ENCODE measurements at places on chromosomes 4 and X.

GRCh38 chr4:93835929-93836328 is 7.4 kb downstream of the ATOH1 start:
- DNase-seq = no peak

DNA sequence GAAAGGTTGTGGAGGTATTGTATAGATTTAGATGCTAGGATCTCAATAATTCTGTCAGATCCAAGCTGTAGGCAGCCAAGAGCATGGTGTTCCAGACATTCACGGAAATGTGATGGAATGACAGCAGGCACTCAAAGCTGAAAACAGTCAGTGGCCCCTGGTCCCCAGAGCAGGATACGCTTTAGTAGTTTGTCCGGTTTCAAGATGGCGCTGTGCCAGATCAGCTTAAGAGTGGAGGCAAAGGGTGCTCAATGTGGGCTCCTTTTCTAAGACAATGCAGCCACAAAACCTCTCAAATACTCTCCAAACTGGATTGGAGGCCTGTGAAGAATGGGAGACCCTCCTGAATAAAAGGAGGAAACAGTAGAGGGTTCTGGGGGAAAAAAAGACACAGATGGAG is 291.2 kb upstream of the HS3ST1 start:
- DNase-seq = no peak

DNA sequence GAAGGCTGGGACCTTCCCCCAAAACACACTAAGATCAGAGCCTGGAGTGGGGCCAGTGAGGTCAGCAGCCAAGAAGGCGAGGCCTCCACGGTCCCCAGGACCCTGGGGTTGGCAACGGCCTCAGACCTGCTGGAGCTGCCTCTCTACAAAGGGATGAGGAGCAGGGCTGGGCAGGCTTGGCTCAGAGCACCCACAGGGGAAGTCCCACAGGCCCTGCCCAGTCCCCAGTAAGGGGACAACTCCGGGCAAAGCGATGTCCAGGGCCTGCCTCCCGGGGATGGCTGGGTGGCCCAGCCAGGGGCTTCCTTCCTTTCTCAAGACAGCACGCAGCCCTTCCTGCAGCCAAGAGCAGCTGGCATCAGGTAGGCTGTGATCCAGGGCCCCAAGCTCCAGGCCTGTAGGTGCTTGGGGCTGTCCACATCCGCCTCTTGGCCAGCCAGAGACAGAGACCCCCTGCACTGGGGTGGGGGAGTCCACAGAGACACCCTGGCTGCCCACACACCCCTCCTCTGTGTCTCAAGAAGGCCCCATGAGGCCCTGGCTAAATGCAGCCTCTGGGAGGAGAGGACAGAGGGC is 5.7 kb downstream of the MXD4 start:
- DNase-seq = no peak

DNA sequence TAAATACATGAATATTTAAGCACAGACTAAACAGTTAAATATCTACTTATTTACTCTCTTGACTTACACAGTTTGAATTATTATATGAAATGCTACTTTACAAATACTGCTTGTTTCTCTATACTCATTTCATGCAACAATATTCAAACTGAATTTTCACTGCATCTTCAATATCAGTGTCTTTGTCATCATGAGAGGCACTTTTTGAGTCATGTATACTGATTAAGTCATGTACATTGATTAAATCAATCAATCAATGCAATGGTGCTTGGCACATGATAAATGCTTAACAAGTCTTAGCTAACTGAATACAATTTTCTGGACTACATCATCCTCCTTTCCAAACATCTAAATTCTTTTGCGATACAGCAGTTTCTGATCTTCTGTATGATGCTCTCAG is 67.1 kb downstream of the CHM start:
- no peak for DNase-seq

DNA sequence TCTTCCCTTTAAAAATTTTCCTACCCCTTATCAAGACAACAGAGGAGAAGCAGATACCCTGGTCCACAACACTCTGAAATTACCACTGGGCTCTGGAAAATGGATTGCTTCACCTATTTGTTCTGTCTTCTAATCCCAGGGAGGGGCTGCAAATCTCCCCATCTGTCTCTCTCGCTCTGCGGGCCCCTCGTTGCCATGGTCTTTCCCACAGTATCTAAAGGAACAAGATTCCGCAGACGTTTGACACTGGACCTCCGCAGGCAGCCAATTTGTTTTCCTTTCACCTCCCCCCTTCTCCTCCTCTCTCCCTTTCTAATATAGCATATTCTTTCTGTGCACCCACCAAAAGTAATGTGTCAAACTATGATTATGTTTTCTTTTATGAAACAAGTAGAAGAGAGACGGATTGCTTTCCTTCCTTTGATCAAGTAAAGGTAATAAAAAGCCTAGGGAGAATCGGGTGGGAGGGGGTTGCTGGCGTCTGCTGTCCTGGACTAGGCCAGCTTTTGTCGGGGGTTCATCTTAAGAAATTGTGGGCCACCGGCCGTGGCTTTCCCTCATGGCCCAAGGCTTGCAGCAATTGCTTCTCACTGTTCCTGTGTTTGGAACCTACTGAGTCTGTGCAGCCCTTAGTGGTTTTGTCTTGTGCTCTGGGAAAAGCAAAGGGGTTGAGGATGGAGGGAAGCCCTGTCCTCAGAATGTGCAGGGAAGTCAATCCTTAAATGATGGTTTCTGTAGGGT is 81.0 kb downstream of the MGST2 start:
- no peak for DNase-seq

DNA sequence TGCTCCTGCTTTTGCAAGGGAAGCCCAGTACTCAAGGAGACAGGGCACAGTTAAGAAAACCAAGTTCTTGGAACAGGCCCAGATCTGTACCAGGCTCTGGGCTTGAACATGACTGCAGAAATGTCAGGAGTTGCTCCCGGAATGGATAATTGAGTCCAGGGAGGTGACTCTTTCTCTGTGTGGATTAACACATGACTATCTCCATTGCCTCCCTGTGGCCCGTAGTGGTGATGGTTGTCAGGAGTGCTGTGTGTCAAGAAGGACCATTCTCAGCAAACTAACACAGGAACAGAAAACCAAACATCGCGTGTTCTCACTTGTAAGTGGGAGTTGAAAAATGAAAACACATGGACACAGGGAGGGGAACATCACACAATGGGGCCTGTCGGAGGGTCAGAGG is 39.9 kb downstream of the CCKAR start:
- no peak for DNase-seq

GRCh38 chrX:49188468-49189076 is 2.4 kb upstream of the PRICKLE3 start:
- no peak for DNase-seq

DNA sequence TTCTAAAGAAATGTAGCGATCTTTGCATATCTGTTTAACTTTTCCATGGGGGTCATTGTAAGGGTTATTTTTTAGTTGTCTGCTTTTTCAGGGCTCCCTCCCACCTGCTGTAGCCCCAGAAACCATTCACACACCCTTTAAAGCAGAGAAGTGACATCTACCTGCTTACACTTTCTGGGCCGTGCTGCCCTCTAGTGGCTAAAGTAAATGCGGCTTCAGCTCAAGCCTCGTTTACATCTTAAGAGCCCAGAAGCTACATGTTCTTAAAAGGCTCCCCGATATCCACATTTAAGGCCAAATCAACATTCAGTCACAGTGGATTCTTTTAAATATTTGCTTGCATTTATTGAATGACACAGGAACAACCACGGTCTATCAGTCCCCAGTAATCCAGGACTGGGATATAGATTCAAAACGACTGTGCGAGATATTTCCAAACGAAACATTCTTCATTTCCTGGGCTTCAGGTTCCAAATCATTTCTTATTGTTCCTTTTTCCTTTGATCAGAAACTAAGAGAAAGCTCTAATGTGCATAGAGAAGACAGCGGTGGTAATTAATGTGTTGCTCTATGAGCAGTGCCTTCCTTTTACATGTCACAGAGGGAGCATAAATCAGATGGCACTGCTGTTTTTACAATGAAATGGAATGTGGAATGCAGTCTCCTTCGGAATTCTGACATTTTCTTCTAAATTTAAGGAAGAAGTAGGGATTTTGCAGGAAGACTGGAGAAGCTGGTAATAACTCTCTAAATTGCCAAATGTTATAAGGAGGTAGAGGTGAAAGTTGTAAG is 119.9 kb downstream of the RASGEF1B start:
- DNase-seq = peak; percentile 42

- DNase-seq = no peak
Observed at GRCh38 chr4:25367877-25368276, 9.2 kb upstream of the ANAPC4 start.

DNA sequence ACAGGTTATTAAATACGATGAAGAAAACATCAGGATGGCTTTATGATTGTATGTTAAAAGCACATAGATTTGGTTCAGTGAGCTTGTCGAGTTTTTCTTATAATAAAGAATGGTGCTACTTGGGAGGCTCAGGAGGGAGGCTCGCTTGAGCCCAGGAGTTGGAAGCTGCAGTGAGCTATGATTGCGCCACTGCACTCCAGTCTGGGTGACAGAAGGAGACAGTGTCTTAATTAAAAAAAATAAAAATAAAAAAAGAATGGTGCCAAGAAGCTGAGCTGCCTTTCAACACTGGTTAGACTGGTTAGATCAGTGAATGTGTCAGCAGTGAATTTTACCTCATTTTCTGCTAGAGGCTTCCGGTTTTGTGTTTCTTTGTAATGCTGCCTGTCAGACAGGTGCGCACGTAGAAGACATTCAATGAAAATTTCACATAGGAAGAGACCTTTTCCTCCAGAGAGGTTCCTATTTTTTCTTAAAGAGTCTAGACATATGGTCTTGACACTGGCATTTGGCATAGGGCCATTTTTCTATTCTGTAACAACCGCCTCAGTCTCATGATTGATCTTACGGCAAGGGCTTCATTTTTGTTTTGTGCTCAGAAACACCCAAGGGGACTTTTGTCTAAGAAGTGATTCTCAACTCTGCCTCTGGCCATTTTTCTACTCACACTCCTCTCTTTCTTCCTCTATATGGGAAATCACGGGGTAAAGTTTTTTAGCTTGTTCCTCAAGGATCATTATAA is 15.0 kb upstream of the ARSF start:
- no peak for DNase-seq

DNA sequence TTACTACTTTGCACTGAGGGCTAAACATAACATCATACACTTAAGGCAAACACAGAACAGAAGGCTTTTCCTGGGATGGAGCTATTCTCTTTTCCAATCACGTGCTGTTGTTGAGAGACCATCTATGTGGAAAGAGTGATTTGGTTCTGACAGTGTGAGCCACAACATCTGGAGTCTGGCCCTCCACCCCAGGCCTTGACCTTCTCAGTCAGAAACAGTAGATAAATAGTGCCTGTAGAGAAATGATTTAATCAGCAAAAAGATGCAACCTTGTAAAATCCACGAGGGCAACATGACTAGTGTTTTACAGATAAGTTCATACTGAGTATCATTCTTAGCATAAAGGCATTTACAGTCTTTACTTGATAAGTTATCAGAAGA is 10.8 kb upstream of the SFRP2 start:
- DNase-seq = no peak

GRCh38 chrX:134776342-134776741 is 118.1 kb upstream of the PLAC1 start:
- DNase-seq = no peak

DNA sequence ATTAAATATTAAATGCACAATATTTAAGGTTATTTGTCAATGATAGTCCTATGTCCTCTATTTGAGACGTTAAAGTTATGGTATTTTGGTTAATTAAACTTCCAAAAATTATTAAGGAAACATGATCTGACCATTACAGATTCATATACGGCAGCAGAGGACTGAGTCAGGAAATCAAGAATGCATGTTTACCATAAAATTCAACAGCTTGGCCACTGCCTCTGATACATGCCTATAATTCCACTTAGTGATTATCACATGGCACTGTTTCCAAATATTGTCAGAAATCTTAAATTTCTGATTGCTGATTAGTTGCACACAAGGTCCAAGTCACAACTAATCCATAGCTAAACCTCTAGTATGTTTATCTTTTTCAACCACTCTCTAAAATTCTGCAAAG is 232.2 kb upstream of the UGT8 start:
- no peak for DNase-seq

DNA sequence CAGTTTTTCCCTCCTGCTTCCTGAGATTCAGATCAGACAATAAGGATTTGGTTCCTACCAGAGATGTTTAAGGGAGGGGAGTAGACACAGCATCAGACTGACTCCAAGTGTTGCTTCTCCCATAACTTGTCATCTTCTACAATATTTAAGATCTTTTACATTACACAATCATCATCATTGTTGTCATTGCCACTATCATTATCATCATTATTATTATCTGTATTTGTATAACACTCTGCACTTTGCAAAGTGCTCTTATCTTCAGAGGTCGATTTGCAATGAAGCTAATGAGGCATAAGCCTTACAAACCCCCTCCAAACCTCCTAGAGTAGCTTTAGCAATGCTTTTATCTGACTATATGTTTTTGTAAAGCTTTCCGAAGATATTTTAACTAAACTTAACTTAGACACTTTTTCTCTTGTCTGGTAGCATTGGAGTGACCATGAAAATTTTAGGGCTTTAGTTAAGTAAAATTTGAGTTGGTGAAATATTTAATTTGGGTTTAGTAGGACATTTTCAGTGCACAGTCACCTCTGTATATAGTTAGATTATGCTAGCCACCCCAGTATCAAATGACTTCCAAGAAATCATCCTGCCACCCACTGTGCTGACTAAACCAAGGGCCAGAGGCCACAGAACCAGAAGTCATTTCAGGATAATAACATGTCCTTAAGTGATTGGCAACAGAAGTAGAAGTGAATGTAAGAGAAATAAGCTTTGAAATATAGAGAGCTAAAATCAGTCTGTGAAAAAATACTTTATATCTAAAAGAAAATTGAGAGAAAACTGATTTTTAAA is 124.2 kb upstream of the NRK start:
- no peak for DNase-seq

- no peak for DNase-seq
Observed at GRCh38 chr4:161247831-161248230, 916.0 kb downstream of the FSTL5 start.

GRCh38 chrX:134373736-134374135 is 86.2 kb upstream of the HPRT1 start:
- DNase-seq = no peak

DNA sequence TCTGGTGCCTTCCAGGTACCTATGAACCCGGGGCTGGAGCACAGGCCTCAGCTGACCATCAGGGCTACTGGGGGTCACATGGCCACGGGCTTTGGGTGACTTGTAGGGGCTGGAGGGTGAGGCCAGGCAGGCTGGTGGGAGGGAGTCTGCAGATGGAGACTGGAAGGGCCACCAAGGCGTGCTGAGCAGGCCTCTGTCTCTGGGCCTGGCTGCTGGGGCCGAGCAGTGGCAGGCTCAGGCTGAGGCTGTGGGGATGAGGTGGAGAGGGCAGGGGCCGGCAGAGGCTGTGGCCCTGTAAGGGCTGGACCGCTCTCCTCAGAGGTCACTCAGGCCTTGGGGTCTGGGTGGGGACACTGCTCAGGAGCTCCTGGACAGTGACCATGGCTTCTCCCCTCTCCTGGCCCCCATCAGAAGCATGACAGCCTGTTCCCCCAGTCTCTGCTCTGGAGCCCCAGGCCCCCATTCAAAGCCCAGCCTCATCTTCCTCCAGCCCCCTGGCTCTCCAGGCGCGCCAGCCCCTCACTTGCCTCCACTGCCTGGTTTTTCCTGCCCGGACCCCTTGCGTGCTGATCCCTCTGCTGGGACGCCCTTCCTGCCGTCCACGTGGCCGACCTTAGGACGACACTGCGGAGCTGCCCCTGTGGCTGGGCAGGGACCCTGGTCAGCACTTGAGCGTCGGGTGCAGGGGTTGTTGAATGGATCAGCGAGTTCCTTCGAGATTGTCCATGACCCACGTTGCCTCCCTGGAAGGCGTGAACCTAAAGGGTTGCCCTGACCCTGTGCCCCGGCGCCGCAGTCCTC is 11.1 kb upstream of the NAT8L start:
- no peak for DNase-seq

Data from stimulated activated CD4-positive, alpha-beta T cell treated with anti-CD3 and anti-CD28 coated beads, Interleukin-1b, Interleukin-23, amount 100 ng/mL, for 1 hour (primary cell).